ENCODE measurements at places on chromosomes 6 and 20.
A peak's percentile ranks its signal among the peaks of the same experiment; 100 is the strongest.

GRCh38 chr6:44002593-44003344, 124.5 kb downstream of the MRPL14 start:
- no peak for DNase-seq

- no peak for DNase-seq
These were observed 510.5 kb upstream of the MAP3K7 start for GRCh38 chr6:91097364-91097763.

DNA sequence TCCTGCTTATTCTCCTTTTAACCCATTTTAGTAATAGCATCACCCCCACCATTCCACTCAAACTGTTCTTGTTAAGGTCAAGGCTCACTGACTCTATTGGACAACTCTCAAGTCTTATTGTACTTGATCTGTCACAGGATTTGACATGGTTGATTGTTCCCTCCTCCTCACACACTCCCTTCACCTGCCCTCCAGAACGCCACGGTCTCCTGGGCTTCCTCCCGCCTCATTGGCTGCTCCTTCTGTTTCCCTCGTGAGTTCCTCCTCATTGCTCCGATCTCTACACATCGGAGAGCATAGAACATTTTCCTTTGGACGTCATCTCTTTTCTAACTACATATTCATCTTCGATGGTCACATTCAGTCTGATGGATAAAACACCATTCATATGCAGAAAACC, 55.1 kb downstream of the STMND1 start:
- no peak for DNase-seq

DNA sequence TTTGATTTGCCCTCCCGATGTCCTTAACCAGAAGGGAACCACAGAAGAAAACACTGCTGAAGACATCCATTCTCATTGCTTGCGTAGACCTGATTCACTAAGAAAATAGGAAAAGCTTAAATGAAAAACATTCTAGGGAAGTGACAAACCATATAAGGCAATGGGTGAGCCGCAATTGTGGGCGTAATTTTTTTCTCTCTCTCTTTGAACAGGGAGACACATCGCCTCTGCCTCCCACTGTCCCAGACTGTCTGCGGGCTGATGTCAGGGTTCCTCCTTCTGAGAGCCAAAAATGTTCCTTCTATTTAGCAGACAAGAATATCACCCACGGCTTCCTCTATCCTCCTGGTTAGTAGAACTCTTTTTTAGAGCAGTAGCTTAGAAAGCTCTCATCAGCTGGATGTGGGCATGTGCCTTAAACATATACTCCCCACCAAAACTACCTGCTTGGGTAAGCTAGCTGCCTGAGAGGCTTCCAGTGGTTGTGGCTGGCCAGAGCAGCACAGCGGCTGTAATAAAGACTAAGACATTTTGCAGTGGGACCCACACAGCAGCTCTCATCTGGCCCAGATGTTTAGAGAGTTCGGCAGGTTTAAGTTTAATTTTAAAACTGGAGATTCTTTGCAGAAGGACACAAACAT, 22.7 kb upstream of the CTAGE9 start:
- no peak for DNase-seq

GRCh38 chr6:148203970-148204369, 138.7 kb upstream of the SASH1 start:
- DNase-seq, result peak; percentile 4
